ENCODE measurements at places on chromosomes 7 and 10.
A peak's percentile ranks its signal among the peaks of the same experiment; 100 is the strongest.

GRCh38 chr7:148914208-148914777 lies 30.2 kb upstream of the EZH2 start:
- peak; percentile 71 for DNase-seq

DNA sequence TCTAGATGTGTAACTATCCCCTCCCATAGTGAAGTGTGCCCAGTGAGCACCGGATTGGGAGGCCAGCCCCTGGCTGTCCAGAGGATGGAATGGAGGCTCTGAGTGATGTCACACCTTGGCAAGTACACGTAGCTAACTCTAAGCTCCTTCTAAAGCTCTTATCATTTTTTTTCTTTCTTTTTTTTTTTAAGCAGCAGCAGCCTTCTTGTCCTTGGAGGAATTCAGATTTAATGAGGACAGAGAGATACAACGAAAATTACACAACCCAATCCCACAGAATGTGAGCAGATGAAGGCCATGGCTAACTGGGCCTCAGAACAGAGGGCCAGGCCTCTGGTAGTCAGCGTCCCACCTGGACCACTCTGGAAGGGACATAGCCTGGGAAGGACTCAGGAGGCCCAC lies 11.3 kb downstream of the TNS3 start:
- no peak for DNase-seq

- DNase-seq, result no peak
Measured at GRCh38 chr10:110355922-110356627, 51.4 kb upstream of the SMNDC1 start.

- no peak for DNase-seq
Measured at GRCh38 chr10:17146892-17147291, 17.3 kb upstream of the CUBN start.

DNA sequence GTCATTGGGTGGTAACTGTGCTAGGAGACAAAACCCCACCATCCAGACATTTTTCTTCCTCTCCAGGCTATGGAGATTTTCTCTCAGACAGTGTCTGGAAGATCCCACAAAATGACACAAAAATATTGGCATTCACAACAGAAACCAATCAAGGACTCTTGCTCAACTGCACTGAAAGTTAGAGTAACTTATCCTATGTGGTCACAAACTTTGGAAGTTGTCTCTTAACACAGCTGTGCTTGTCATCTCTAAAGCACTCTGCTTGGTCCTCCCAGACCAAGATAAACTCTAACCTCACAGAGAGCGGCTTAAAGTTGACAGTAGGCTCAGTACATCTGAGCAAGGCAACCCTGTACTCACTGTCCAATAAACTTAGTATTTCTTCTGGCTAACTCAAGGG lies 74.9 kb downstream of the AKR1C4 start:
- DNase-seq, result no peak

DNA sequence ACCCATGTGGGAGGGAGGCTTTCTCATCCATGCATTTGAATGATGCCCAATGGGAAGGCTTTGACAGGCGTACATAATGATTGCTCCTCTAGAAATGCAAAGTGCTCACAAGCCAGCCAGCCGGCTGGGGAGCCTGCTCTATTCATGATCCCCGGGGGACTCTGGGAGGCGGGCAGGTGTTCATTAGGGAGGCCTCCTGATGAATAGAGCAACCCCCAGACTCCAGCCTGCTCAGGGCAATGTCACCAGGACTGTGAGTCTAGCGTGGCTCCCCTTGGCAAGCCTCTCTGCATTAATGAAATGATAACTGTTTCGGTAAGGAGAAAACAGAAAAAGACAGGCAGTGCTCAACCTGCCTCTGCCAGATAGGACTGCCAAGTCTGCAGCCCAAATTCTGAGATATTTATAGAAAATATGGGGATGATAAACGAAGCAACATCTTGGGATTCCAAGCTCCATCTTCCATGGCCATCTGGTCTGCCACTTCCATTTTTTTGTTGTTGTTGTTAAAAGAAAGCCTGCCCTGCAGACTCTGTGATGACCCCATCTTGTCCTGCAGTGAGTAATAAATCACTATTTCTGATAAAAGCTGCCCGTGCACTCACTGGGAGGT lies 236.4 kb downstream of the PRPF18 start:
- DNase-seq, result no peak

DNA sequence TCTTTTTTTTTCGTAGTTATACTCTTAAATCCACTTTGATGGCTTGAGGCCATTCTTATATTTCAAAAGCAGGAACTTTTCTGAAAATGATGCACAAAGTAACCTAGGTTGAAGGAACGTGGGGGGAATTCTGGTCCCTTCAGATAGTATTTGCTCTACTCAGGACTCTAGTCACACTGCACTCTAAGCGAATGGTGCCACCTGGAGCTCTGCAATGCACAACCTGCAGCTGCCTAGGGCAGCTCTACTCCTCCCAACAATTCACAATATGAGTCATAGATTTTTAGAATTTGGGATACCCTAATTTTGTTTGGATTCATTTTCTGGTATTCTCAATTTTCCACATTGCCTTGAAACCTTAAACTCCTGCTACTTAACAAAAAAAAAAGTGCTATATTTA lies 17.3 kb downstream of the SYPL1 start:
- no peak for DNase-seq

DNA sequence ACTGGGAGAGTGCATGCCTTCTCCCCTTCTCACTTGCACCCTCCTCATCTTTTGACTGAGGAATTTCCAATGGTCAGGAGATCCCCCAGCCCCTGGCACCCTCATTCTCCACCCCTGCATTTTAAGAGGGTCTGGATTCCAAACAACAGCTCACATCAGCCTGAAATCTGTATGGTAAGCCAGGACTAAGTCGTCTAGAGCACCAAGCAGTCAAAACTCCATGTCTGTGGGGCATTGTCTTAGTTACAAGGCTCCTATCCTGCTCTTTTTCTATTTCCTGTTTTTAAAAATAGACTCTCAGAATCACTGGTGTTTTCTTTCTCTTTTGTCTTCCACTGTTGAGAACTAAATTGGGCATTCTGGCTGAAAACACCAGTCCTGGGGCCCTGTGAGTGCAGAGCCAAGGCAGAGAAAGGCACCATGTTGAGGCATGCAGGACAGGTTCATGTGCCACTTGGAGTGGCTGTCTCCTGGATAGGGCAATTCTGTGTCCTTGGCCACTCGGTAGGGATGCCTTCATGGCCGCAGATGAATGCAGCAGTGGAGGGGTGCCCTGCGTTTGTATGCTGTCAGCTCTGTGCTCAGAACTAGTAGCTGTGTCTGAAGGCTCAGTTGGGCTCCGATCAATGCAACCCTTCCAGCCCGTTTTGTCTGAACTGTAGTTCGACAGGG lies 216.6 kb upstream of the YAE1 start:
- no peak for DNase-seq

DNA sequence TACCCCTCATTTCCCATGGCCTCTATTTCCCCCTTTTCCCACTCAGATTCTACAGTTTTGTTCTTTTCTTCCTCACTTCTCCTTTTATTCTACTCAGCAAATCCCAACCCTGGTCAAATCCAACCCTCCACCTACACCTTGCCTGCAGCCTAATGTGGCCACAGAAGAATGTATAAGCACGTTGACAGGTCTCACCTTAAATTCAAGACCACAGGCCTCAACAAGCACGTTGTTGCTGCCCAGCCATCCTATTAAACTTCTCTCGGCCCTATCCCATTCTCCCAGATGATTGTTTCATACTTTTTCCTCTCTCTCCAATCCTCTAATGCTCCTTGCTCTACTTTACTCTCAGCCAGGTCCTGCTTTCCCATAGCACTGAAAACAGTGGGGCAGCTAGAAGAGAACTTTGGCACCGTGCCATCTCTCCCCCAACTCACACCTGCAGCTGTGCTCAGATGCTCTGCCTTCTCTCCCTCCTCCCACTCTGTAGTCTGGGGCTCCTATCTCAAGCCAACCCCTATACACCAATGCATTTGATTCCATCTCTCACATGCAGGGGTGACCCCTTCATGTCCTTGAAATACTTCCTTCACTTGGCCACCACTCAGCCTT lies 6.8 kb upstream of the EIF3A start:
- DNase-seq, result no peak

GRCh38 chr7:91285696-91286355 lies 21.6 kb downstream of the FZD1 start:
- DNase-seq, result no peak

GRCh38 chr7:112298543-112299100 lies 92.1 kb downstream of the ZNF277 start:
- DNase-seq, result no peak

DNA sequence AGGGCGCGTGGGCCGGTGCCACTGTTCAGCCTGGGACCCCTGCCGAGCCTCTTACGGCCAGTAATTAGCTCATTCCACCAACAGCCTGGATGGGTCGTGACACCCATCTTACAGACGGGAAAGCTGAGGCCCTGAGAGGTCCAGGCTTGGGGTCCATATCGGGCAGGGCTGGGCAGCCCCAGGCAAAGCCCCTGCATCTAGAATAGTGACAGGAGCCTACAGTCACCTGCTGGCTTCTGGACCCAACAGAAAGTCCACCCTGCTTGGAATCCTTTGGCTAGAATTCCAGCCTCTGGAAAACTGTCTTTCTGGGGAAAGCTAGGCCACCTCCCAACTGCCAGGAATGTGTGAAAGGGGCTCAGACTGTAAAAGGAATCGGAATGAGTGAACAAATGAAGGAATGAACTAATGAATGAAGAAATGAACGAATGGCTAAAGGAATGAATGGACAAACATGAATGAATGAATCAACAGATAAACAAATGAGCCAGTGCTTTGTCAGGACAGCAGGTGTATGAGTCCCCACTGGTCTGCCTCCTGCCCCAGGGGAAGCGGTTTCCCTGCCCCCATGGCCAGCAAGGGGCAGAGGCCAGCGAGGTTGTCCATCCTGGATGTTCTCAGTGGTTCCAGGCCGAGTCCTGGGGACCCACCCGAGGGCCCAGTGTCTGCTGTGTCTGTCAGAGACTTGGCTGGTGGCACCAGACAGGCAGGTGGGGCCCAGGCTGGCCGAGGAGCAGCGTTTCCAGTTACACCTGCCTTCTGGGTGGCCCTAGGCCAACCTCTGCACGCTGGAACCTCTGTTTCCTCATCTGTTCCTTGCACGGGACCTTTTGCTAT lies 24.1 kb upstream of the PDGFA start:
- DNase-seq, result no peak

GRCh38 chr10:89001024-89001728 lies 10.6 kb downstream of the FAS start:
- no peak for DNase-seq

GRCh38 chr7:87833130-87833529 lies 43.0 kb downstream of the SLC25A40 start:
- no peak for DNase-seq

DNA sequence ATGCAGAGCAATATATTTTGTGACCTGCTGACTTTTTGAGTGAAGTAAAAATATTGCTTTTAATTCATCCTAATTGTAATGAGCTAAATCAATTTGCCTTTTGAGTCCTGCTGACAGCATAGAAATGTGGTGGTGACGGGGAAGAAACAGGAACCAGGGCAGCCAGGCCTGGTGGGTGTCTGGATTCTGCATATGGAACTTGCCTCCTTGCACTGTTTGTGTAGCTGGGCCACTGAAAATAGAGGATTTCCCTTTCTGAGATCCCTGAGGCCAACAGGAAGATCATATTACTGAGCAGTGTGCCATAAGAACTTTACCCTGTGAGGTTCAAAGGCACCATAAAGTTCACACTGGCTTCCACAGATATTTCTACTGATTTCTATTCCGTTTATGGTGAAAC lies 488.4 kb upstream of the AKR1E2 start:
- DNase-seq, result no peak

- no peak for DNase-seq
Measured at GRCh38 chr10:67818323-67818722, 19.7 kb downstream of the DNAJC12 start.

- no peak for DNase-seq
Measured at GRCh38 chr10:25766687-25767221, 167.3 kb upstream of the MYO3A start.

- no peak for DNase-seq
Measured at GRCh38 chr7:35528381-35528977, 166.5 kb downstream of the HERPUD2 start.

- no peak for DNase-seq
Measured at GRCh38 chr10:132538790-132539421, 1.3 kb downstream of the INPP5A start.

DNA sequence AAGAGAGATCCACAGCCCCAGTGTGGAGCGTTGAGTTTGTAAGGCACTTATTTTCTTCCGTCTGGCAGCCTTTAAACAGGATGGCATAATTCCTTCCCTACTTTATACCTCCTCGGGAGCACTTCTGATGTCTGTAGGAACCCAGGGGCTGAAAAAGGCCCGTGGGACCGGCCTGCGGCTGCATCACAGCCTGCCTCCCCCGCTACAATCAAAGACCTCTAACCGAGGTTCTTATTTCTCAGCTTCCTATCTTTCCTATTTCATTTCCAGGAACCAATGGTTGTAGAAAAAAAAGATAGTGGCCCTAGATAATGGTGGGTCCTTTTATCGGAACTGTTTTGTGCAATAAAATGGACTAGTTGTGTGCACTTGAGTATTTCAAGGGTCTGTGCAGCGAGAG lies 4.1 kb upstream of the CTBP2 start:
- no peak for DNase-seq

DNA sequence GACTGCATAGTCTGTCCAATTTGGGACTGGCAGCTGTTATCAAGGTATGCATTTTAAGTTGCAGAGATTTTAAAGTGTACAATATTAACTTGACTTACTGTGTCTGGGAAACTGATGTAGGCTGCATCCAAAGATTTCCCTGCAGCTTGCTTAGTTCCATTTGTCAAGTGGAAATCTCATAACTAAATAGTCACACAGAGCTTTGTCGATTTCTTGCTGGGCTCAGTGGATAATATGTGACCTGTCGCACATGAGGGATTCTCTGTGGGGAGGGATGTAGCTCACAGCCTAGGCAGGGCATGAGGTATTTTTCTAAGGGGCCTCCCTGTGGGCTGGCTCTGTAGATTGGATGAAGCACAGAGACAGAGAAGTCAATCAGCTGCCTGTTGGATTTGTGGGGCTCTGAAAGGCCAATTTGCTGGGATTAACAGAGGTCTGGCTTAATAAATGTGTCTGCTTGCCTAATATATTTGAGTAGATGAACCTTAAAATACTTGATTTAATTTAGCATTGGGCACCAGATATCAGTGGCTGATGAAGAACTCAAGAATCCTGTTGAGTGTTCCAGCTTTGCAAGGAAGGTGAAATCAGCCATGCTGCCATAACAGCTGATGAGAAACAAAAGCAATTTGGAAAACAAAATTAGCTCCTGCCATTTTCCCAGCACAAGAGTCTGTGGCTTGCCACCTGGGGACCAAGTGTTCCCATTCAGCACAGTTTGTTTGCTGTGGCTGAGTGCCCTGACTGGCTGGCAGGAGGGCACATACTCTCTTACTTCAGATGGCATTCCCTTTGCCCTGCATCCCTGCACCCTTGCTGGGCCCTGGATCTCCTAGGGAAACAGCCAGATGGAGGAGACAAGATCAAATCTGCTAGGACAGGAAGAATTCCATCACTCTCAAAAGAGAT lies 598.5 kb downstream of the SORCS3 start:
- no peak for DNase-seq

DNA sequence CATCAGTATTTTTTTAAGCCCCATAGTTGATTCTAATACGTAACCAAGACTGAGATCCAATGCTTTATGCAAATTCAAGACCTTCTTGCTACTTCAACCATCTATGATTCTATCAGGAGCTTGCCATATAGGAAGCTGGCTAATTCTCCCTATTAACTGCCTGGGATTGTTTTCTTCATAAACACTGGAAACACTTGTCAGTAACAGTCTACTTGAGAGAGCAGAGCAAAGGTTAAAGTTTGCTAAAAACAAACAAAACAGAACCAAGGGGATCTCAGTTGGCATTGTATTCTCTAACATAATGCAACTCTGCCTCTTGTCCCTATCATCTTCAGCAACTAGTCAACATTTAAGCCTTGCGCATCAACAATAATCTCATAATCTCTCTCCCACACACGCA lies 21.0 kb upstream of the PTPN12 start:
- DNase-seq, result no peak

- DNase-seq, result no peak
Measured at GRCh38 chr7:30918676-30919075, 7.0 kb downstream of the AQP1 start.

Data from HCT116 (cell line).